ENCODE measurements at places on chromosomes 4 and X.

DNA sequence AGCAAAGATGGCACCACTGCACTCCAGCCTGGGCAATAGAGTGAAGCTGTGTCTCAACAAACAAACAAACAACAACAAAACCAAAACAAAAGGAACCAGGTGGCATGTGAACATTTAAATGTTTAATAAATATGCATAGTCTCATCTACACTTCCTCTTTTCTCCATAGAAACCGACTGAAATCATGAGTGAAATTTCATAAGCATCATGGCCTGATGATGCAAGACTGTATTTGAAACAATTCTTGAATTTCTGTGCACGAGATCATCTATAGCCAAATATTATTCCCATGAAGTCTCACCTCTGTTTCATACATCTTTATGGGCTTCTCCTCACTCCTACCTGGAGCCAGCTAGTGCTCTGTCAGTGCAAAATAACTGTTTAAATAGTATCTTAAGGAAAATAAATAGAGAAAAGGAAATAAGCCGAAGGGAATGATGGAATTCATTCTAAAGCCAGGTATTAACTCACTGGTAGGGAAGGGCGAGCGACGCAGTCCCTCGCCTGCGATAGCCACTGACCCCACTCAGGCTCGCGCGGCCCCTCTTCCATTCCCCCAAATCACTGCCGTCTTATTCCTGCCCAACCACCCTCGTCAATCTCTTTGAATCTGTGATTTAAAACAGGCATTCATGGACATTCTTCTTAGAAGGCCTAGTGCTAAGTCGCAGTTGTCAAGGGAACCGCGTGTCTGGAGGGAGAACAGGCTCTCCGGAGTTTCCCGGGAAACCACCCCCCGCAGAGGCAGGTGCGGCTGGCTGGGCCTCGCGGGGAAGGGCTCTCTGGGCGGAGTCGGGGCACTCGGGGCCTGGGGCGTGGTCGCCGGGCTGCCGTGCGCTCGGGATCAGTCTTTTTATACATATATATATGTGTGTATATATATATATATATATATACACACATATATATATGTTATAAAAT, 52.4 kb upstream of the TRIM2 start:
- DNase-seq = peak; percentile 39

DNA sequence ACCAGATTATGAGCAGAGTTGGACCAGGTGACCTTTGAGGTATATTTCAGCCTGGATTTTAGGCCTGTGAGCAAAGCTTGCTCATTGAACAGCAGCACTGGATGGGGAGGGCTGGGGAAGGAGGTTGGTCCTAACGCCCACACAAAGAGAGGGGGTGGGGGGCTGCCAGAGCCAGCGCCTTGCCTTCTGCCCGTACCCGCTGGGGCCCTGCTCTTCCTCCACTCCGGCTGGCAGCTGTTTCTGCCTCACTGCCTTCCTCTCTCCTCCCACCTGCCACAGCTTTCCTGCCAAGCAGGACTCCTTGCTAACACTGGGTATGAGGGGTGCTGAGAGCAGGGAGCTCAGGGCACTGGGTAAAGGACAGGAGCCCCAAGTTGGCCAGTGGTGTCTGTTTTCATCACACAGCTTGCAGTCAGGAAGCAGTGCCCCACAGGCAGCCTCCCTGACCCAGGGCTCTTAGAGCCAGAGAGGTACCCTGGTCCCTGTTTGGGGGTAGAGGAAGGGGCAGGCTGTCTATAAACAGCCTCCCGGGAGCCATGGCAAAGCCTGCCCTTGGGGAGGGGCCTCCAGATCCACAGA, 6.1 kb downstream of the NALF2 start:
- no peak for DNase-seq

GRCh38 chrX:148728901-148729300, 228.5 kb downstream of the AFF2 start:
- no peak for DNase-seq

DNA sequence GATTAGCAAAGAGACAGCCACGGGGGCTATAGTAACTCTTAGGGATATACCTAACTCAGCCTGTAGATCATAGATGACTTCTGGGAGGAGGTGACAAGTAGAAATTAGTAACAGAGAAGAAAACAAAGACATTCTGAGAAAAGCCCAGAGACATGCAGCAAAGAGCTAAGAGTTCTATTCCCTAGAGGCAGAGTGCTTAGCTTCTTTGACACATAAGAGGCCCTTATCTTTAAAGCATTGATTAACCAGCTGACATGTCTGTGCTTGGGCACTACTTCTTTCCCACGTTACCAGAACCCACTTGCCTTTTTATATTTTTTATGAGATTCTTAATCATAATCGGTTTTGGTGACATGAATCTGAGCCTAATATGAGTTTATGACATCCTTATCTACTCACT, 179.5 kb downstream of the GABRB1 start:
- no peak for DNase-seq

DNA sequence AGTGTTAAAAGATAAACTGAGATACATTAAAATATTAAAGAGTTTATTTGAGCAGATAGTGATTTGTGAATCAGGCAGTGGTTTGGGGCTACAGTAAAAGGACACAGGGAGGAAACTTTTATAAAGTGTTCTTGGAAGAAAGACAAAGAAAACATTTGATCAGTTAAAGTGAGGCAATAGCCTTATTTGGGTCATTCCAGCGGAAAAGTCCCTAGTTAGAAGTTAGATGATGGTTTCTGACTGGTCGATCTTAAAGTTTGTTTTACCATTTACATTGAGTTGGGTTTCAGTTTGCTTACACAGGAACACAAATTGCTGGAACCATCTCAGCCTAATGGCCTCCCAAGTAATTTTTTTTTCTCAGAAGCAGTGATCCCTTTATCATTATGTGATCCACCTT, 69.7 kb downstream of the PPP1R2C start:
- DNase-seq = no peak

- no peak for DNase-seq
Observed at GRCh38 chr4:1984406-1985191, 24.2 kb downstream of the NELFA start.

DNA sequence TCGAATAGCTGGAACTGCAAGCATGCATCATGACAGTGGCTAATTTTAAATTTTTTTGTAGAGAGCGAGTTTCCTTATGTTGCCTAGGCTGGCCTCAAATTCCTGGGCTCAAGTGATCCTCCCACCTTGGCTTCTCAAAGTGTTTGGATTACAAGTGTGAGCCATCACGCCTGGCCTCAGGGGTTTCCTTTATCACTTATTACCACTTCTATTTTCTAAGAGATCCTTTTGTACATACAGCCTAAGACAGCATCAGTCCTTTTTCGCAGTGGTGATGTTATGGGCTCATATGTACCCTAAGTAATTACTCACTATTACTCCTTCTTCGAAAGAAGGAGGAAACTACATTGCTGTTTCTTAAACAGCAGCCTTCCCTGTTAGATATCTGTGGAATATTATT, 54.1 kb upstream of the CDKN2AIP start:
- no peak for DNase-seq
